ENCODE measurements at places on chromosomes 6 and 20.

GRCh38 chr20:12014736-12015135, 97.0 kb downstream of the BTBD3 start:
- DNase-seq = no peak

GRCh38 chr6:145789443-145789842, 25.2 kb downstream of the FBXO30 start:
- peak; percentile 45 for DNase-seq

GRCh38 chr6:8177721-8178120, 75.4 kb upstream of the EEF1E1 start:
- peak; percentile 39 for DNase-seq

GRCh38 chr6:169163411-169163901, 90.2 kb downstream of the THBS2 start:
- no peak for DNase-seq

DNA sequence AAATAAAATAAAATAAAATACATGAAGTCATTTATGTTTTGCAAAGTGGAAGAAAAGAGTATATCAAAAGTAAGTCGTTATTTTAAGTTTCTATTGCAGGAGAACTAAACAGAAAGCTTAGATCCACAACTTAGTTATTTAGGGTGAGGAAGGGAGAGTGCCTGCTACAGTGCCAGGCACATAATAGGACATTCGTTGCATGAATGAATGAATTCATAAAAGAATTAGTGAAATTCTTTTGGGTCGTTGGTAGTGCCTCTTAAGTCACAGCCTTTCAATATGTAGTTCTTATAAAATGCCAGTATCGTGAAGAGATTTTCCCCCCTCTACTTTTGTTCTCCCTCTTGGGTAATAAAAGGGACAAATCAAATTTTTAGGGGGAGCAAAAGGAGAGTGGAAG, 29.1 kb downstream of the SF3B5 start:
- no peak for DNase-seq

GRCh38 chr6:127402890-127403617, 56.1 kb downstream of the KIAA0408 start:
- no peak for DNase-seq

- no peak for DNase-seq
Observed at GRCh38 chr6:41964201-41964887, 22.7 kb upstream of the CCND3 start.

DNA sequence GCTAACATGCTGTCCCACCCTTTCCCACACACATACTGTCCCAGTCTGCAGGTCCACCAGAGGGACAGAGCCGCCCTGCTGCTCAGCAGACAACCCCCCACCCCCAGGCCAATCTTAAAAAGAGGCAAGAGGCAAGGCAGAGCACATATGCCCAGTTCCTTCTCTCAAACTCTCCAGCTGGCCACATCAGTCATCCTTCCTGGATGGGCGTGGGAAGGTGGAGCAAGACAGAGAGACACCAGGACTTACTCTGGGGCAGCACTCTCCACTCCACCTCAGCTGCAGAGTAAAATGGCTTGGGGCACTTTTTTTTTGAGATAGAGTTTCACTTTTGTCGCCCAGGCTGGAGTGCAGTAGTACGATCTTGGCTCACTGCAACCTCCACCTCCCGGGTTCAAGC, 10.8 kb downstream of the MOCS3 start:
- DNase-seq = no peak

GRCh38 chr6:56790414-56790813, 147.7 kb upstream of the DST start:
- DNase-seq = no peak

- peak; percentile 12 for DNase-seq
Observed at GRCh38 chr6:125888989-125889656, 67.4 kb upstream of the HINT3 start.

DNA sequence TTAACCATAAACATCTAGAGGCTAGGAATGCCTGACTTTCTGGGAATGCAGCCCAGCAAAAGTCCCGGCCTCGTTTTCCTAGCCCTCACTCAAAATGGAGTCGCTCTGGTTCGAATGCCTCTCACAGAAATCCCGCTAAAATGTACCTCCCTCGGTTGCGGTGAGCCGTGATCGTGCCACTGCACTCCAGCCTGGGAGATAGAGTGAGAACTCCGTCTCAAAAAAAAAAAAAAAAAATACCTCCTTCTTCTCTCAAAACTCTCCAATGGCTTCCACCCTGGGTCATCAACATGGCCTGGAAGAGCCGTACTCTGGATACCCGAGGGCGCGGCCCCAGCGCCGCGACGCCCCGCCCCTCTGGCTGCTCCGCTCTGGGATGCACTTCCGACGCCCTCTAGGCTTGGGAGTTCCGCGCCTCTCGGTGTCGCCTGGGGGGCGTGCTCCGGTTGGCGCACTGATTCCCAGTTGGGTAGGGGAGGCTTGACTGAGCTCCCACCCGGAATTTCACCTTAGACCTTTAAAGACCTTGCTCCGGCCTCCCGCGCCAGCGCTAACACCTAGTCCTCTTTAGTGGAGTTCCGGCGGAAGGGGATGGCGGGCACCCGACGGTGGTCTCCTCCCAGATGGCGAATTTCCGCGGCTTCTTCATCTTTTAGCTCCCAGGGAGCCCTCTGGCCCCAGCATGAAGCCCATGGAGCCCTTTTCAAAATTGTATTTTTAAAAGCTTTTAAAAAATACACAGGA, 12.3 kb downstream of the HMGN4 start:
- peak; percentile 40 for DNase-seq

DNA sequence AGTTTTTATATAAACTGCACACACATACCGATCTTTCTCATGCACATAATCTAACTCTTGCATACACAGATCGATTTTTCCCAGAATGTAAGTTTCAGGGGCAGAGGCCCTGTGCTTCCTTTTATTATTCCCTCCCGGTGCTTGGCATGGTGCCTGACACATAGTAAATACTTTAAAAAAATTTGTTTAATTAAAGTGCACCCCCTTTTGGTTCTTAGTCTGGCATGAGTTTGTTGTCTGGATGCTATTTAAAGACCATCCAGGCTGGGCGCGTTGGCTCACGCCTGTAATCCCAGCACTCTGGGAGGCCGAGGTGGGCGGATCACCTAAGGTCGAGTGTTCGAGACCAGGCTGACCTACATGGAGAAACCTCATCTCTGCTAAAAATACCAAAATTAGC, 5.4 kb upstream of the DEK start:
- no peak for DNase-seq

DNA sequence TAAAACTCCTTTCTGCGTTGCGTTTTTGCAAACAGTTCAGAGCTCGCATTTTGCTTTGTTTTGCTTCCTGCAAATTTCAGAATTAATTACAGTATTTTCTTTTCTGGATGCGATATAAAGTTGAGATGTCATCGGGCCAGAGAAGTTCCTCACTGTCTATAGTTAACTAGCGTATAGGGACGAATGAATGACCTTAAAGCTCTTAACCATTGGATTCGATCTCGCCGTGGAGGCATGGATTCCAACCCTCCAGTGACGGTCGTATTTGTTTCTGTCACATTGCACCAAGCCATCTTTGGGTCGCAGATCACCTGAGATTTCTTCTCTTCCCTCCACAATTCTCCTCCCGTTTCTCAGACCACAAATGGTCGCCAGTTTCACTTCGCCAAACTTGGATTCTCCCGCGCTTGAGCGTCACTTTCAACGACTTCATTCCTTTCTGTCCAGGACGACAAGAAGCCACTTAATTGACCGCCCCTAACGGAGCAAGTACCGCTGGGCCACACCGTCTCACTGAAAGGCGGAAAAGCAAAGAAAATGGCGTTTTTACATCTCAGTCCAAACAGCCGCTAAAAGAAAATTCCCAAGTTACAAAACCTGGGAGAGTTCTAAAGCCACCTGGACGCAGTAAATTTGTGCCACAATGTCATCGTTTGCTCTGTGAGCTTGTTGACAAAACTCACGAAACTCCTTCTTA, 85.3 kb upstream of the ZNF184 start:
- no peak for DNase-seq

DNA sequence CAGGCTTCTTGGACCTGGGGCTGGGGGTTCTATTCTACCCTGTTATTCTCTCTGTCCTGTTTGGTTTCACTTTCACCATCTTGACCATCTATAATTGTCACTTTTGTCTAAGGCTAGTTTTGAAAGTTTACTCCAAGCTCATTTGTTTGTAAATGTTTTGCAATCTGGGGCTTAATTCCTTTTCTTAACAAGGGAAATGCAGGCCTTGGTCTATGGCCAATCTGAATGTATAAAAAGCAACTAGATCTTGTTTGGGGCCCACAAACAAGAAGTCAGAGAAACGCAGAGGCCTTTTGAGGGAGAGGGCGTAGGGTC, 86.3 kb upstream of the PREP start:
- DNase-seq = no peak

GRCh38 chr6:53461041-53461656, 83.8 kb downstream of the GCLC start:
- peak; percentile 21 for DNase-seq

GRCh38 chr6:4636881-4637224, 139.4 kb upstream of the CDYL start:
- no peak for DNase-seq

DNA sequence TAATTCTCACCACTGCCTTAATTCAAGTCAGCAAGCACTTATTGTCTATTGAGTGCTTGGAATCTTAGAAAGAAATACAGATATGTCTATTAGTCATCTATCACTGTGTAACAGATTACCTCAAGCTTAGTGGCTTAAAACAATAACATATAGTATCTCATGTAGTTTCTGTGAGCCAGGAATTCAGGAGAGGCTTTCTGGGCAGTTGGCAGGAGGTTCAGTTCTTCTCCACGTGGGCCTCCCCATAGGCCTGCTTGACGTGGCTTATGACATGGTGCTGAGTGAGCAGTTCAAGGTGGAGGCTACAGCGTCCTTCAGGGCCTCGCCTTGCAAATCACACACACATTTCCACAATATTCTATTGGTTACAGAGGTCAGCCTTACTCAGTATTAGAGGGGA, 69.7 kb downstream of the DTD1 start:
- no peak for DNase-seq

DNA sequence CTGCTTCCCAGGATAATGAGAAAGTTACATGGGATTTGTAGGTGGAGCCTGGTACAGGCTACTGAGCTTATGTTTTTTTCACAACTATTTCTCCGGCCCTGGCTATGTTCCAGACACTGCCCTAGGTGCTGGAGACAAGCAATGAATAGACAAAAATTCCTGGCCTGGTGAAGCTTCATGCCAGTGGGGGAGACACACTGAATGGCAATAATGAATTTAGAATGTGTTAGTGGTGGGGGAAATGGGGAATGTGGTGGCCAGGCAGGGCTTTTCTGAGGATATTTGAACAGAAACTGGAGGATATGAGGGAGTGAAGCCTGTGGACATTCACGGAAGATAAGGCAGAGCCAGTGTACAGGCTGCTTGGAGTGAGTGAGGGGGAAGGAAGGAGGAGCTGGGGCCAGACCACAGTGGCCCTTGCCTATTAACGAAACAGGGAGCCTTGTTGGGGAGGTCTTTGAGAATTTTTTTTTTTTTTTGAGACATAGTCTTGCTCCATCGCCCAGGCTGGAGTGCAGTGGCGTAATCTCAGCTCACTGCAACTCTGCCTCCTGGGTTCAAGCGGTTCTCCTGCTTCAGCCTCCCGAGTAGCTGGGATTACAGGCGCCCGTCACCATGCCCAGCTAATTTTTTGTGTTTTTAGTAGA, 6.6 kb downstream of the FOXS1 start:
- DNase-seq = no peak

GRCh38 chr6:88987922-88988321, 24.5 kb upstream of the RNGTT start:
- DNase-seq = no peak

- DNase-seq = no peak
Observed at GRCh38 chr20:57664476-57664875, 44.2 kb upstream of the ZBP1 start.

DNA sequence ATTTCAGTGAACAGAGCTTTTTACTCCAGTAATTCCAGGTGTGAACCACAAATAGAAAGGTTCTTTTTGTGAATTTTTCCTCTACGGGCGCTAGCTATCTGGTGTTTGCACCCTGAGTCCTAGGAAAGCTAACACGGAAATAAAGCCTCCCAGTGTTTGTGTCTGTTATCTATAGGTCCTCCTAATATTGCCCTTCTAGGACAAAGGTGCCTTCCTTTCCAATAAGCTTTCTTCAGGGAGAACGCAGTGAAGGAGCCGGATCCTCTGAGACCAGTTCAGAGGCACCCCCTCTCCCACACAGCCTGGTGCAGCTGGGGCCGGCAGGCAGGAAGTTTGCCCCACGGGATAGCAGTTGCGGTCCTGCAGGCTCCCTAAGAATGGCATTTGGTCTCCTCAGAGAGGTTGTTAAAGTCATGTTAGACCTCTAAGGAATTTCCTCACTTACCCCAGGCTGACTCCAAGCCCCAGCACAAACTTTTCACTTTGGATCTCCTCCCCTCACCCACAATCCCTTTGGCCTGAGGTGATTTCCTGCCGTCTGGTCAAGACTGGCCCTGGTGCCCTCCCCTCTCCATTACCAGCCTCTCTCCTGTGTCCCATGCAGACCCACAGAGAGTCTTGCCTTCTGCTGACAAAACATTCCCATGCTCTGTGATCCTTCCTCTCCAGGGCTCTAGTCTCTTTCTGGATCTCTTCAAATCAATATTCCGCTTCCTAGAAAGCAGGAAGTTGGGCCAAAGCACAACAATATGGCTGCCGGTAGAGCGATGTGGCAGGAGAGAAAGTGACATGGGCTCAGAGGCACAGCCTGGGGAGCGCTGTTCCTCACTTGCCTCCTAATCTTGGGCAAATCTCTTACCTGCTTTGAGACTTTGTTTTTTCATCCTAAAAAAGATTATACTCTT, 126.0 kb downstream of the MOXD1 start:
- DNase-seq = no peak

GRCh38 chr6:119200512-119201175, 122.2 kb upstream of the FAM184A start:
- no peak for DNase-seq

DNA sequence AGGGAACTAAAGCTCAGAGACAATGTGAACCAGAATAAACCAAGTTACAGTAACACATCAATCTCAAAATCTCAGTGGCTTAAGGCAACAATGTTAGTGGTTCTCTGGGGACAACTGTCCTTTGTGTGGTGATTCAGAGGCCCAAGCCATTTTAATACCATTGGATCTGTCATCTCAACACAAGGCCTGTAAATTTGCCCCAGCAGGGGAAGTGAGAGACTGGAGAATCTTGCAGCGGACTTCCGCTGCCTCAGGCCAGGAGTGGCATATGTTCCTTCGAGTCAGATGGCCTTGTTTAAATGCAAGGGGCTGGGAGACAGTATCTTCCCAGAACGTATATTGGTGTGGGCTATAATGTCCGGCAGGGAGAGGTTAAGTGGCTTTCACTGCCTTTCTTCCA, 126.0 kb downstream of the CD83 start:
- no peak for DNase-seq

- DNase-seq = no peak
Observed at GRCh38 chr6:8627085-8627861, 191.9 kb upstream of the SLC35B3 start.

GRCh38 chr6:170087941-170088581, 202.8 kb downstream of the DLL1 start:
- no peak for DNase-seq

GRCh38 chr6:133610971-133611370, 277.9 kb upstream of the TCF21 start:
- peak; percentile 22 for DNase-seq
